Urinary bladder (tissue), 4 donors: ENCODE measurements at places on chromosomes 5 and 9. TPM values are rescaled to one million over a fixed set of nuclear protein-coding genes. Genes with fewer than 3 reads are reported as not detected.

GRCh38 chr5:14928661-14929060 lies 57.1 kb upstream of the ANKH start:
- no peak for DNase-seq

- no peak for DNase-seq
Measured at GRCh38 chr5:5371957-5372356, 50.5 kb upstream of the ICE1 start.

DNA sequence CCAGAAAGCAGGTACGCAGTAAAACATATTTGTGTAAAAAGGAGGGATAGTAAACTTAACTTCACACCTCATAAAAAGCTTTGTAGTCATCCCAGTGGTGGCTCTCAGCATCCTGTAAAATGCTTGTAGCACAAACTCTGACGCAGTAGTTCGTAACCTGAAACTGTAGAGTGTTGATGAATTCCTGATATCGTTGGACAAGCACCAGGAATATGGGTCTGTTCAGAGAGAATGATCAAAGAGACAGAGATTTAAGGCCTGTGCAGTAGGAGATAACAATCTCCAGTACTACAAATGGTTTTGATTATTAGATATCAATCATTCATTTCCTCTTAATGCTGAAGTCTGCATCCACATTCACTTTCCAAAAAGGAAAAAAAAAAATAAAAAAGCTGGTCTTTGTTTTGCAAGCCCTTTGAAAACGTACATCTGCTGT lies 148.5 kb downstream of the KIAA0825 start:
- peak; percentile 15 for DNase-seq

DNA sequence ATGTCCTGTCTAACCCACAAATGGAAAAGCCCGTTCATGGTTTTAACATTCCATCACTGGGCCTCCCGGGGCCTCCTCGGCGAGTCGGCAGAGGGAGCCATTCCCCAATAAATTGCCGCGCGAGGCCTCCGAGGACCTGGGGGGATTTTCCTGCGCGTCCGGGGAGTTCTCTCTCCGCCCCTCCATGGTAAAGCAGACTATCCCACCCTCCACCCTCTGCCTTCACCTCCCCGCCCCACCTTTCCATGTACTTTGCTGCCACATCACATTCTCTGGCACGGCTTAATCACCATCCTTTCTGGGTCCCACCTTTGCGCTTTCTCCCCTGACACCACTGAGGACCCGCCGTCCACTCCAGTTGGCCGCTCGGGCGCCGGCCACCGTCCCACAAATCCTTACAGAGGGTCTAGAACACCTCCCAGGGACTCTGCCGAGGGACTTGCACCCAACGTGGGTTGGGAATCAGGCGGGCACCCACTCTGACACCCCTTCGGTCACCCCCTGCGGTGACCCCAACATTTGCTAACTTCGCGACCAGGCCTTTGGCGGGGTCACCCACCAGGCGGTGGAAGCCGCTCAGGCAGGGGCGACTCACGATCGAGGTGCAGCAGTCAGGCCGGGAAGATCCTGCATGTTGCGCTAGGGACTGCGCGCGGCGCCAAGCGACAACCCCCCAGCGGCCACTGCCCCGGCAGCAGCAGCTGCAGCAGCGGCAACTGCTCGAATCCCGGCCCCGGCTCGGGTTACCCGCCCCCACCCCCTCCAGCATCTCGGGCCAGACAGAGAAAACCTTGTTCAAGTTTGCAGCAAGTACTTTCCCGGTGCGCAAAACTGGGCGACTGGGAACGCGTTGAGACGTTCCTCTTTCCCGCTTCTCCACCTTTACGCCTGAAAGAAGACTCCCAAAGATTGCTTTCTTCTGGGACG lies at the start of gene MEGF10:
TSS of gene MEGF10 (plus strand) at position 778 of the 927 bp plus-strand sequence. CDS start 40,513 bp downstream, outside the sequence.
- DNase-seq, result no peak

The BTNL3 gene
- total RNA-seq, result not detected

DNA sequence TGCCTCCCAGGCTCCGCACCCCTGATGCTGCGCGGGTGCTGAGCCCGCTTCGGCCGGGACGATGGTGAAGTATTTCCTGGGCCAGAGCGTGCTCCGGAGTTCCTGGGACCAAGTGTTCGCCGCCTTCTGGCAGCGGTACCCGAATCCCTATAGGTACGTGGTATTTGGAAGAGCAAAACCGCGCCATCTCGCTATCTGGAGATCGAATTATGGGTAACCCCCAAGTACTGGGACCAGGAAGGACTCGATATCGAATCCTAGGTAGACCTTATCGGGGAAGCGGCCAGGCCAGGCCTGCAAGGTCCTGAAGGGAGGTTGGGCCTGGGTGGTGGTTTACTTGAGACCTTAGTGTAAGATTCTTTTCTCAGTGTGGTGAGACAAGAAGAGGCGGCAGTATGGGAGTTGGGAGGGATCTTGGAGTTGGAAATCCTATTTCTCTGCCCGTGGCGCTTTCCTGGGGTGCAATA lies 359 bp downstream of the PRELID1 start:
- no peak for DNase-seq

GRCh38 chr5:180467028-180467975 lies 26.9 kb upstream of the CNOT6 start:
- DNase-seq, result no peak

DNA sequence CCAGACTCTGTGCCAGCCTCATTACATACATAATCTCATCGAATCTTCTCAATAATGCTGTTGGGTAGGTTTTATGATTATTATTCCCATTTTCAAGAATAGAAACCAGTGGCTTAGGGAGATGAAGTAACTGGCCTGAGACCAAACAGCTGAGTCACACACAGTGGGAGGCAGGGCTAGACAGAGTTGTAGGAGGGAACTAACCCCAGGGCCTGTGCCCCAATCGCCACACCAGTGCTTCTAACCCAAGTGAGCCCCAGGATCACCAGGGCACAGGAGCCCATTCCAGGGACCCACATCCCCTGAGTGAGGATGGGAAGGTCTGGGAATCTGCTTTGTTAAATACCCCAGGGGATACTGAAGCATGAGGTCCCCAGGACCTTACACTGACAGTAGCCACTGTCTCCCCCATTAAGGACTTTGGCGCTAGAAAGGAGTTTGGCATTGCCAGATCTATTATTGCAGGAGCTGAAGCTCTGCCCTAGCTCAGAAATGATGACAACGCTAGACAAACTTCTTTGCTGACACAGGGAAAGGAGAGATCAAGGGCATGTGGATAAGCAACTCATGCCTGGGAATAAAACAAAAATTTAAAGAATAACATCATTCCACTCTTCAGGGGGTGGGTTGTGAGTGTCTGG lies 63.8 kb upstream of the PPARGC1B start:
- no peak for DNase-seq

The FAM151B gene
- total RNA-seq, result 17.7 TPM

GRCh38 chr5:142823126-142823525 lies 52.9 kb downstream of the ARHGAP26 start:
- no peak for DNase-seq

The RANBP3L gene
- 5.7 TPM for total RNA-seq

The FIBCD1 gene
- total RNA-seq, result 0.16 TPM

The CCDC187 gene
- total RNA-seq, result 0.58 TPM

DNA sequence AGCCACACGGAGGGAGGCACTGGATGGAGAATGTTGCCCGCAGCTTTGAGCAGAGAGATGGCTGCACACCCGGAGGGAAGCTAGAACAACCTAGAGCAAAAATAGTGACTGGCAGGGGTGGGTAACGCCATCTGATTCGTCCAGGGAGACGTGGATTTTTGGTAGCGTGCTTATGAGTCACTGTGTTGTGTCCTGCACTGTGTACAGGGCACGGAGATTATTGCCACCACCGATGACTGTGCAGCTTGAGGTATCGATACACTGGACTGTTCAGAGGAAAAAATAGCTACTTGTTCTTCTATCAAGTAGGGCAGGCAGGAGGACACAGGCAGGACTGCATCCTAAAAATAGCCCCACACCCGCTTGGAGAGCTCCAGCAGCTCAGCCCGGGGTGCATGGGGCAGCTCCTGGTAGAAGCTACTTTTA lies 6.0 kb downstream of the UBE2QL1 start:
- no peak for DNase-seq

The SWI5 gene
- 17.4 TPM for total RNA-seq

DNA sequence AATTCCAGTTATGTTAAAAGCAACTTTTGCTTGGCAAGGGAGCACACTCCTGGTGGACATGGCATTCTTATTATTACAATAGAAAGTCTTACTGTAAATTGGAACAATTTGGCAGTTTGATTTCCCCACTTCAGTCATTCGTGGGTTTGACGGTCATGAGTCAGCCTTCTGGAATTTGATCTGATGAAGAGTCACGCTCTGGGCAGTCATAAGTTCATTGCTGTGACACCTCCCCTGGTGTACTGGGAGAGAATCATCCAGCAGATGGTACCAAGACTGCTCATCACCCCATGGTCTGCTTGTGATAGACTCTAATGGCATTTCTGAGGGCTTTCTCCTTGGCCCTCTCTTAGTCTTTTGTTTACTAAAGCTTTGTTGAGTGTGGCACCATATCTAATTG lies 53.8 kb downstream of the GLRA1 start:
- no peak for DNase-seq

The THBS4 gene
- 3.9 TPM for total RNA-seq

The AGXT2 gene
- not detected for total RNA-seq

- no peak for DNase-seq
Measured at GRCh38 chr9:32603914-32604852, 31.2 kb upstream of the NDUFB6 start.

DNA sequence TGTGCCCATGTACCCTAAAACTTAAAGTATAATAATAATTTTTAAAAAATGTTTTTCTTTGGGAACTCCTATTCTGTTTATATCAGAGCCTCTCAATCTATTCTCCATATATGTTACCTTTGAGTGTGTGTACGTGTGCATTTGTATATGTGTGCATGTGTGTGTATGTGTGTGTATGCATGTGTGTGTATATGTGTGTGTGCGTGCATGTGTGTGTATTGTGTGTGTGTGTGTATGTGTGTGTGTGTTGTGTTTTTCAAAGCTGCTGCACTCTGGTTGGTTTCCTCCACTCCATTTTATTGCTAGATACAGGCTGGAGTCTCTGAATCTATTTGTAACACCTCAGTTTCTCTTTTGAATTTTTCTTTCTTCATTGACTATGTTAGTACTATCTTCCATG lies 20.0 kb downstream of the SURF6 start:
- no peak for DNase-seq

- no peak for DNase-seq
Measured at GRCh38 chr5:14424011-14424685, 157.4 kb upstream of the OTULINL start.

GRCh38 chr9:127562841-127563401 lies 49.2 kb upstream of the STXBP1 start:
- DNase-seq, result no peak

The GGTA1 gene
- total RNA-seq, result 10.2 TPM

GRCh38 chr5:173743641-173744343 lies 127.3 kb upstream of the BOD1 start:
- no peak for DNase-seq

The NTRK2 gene
- 56.7 TPM for total RNA-seq

The BRINP1 gene
- 0.58 TPM for total RNA-seq

GRCh38 chr5:154442801-154443200 lies 3.0 kb upstream of the SAP30L start:
- no peak for DNase-seq

The FBLL1 gene
- 2.4 TPM for total RNA-seq

DNA sequence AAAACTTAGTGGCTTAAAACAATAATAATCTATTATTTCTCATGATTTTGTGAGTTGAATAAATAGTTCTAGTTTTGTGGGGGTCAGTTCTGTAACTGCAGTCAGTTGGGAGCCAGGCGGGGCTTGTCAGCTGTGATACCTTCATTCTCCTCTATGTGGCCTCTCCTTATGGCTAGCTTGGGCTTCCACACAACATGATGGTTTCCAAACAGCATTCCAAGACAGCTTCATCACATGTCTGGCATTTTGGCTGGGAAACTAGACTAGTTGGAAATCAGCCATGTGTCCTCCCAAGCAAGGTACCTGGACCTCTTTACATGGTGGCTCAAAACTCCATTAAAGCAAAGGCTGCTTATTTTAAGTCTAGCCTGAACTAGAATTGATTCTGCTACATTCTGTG lies 61.4 kb upstream of the RANBP3L start:
- no peak for DNase-seq

DNA sequence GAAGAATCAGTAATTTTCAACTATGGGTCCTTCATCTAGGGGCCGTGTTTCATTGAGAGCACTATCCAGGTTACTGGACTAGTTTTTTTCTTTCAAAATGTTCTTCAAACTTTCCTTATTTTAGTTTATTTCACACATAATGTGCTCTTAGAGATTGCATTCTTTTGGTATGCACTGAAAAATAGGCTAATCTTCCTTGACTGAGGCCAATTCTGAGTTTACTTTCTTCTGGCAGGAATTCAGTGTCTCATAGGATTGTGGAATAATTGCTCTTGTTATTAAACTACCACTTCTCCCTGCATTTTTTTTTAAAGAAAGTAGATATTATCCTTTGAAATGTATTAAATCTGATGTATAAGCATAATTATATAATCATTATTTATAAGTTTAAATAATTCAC lies 624.5 kb downstream of the RAB3C start:
- no peak for DNase-seq

GRCh38 chr9:124399323-124399967 lies 15.8 kb downstream of the PSMB7 start:
- DNase-seq, result no peak

The NUTM2F gene
- not detected for total RNA-seq

The C5orf58 gene
- not detected for total RNA-seq

DNA sequence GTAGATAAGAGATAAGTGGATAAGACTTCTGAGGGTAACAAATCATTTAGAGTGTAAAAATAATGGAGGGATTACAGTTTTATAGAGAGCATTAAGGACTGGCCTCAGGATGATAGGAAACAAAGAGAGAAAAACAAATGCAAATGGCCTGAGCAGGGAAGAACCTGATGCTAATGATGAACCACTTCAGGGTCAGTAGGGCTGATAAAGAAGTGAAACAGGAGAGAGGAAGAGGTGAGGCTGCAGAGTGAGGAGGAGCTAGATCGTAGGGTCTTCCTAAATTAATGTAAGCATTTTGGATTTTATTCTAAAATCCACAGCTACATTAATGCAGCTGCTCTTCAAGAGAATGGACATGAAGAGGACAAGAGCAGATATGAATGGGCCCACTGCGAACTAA lies 698.0 kb upstream of the MEF2C start:
- no peak for DNase-seq

The FYB1 gene
- total RNA-seq, result 10.9 TPM

GRCh38 chr5:81650987-81651386 lies 99.9 kb downstream of the SSBP2 start:
- DNase-seq, result no peak
